ENCODE measurements at places on chromosomes 7 and 10.

GRCh38 chr10:118032564-118032963 is 14.2 kb downstream of the RAB11FIP2 start:
- DNase-seq: no peak

DNA sequence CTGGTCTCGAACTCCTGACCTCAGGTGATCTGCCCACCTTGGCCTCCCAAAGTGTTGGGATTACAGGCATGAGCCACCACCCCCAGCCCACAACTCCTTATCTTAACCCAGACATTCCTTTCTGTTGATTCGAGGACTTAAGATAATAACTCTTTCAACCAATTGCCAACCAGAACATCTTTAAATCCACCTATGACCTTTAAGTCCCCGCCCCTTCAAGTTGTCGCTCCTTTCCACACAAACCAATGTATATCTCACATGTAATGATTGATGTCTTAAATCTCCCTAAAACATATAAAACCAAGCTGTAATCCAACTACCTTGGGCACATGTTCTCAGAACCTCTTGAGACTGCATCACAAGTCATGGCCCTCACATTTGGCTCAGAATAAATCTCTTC is 7.8 kb upstream of the ANKRD2 start:
- DNase-seq: no peak

- no peak for DNase-seq
These were observed 6.0 kb downstream of the VWDE start for GRCh38 chr7:12397671-12398070.

GRCh38 chr10:110947061-110947595 is 27.7 kb downstream of the SHOC2 start:
- peak; percentile 58 for DNase-seq

- no peak for DNase-seq
These were observed 184.8 kb upstream of the NRP1 start for GRCh38 chr10:33519130-33519860.

- no peak for DNase-seq
These were observed 59.4 kb downstream of the PLPP4 start for GRCh38 chr10:120516426-120516825.
